A549 treated with CORT108297 at 1 μM for 4 hours (cell line): ENCODE measurements at places on chromosomes 1 and 21. TPM values are rescaled to one million over a fixed set of nuclear protein-coding genes. Genes with fewer than 3 reads are reported as not detected.

Gene KCNJ10
- total RNA-seq, result 0.09 TPM in 1 of 5 replicates, not detected in the others

Gene FHAD1
- 0.44 to 0.62 TPM (median 0.55 TPM) in 5 replicates for total RNA-seq

Gene LYPD8
- total RNA-seq, result 0.09 to 0.15 TPM (median 0.11 TPM) in 4 of 5 replicates, not detected in the other

Gene FOXJ3
- 16.4 to 19.8 TPM (median 18.3 TPM) in 5 replicates for total RNA-seq
